ENCODE measurements at places on chromosomes 1 and 21.

GRCh38 chr21:19566975-19567374 is 1163.4 kb upstream of the TMPRSS15 start:
- DNase-seq = no peak

DNA sequence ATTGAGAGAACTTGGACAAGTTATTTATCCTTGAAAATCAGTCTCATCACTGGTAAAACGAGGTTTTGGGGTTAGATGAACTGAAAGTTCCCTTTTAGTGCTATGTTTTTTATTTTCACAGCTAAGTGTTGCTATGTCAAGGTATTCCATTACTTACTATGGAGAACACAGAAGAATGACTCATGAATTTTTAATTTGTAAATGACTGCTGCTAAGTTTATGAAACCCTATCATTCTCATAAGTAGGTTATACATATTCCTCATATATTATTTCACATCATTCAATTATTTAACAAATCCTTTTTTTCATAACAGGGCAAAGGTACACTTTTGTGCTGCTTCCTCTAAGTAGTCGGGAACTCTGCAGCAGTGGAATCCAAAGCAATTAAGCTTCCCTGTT is 52.2 kb upstream of the ATP1A1 start:
- DNase-seq = no peak

DNA sequence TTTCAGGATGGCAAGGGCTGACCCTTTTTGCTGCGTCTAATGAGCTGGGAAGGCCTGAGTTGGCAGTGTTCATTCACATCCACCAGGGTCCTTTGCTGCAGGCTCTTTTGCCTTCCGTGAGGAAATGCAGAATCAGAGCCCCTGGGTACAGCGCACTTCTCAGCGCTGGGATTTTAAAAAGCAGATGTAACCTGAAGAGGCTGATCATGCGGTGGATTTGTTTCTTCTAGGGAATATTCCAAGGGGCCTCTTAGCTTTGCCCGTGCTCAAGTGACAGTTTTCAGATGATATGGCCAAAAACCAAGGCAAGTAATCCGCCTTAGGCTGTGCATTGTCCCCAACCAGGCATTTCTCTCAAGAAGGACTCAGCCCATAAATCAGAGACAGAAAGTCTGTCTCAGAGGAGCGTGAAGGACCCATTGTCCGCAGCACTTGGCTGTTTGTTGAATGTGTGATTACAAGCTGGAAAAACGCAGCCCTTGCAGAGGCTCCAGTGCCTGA is 237.6 kb downstream of the PTPRC start:
- DNase-seq = no peak

DNA sequence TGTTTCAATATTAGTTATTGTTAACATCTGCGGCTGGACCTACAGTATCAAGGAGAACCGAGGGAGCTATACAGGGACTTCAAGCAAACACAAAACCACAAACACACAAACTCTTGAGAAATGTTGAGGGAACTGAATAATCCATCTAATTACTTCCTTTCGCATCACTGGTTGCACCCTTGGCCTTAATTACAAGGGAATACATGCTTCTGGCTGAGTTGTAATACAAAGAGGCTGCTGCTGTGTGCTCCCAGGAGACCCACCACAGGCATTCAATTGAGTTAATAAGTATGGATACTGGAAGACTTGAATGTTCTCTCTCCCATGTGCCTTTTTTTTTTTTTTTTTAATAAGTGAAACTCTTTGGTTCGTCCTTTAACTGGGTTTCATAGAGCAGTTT is 16.8 kb upstream of the SMYD2 start:
- no peak for DNase-seq

GRCh38 chr1:152982076-152982475 is 1.8 kb upstream of the SPRR1A start:
- no peak for DNase-seq

- DNase-seq = no peak
Measured at GRCh38 chr1:200184196-200184595, 156.7 kb downstream of the NR5A2 start.

DNA sequence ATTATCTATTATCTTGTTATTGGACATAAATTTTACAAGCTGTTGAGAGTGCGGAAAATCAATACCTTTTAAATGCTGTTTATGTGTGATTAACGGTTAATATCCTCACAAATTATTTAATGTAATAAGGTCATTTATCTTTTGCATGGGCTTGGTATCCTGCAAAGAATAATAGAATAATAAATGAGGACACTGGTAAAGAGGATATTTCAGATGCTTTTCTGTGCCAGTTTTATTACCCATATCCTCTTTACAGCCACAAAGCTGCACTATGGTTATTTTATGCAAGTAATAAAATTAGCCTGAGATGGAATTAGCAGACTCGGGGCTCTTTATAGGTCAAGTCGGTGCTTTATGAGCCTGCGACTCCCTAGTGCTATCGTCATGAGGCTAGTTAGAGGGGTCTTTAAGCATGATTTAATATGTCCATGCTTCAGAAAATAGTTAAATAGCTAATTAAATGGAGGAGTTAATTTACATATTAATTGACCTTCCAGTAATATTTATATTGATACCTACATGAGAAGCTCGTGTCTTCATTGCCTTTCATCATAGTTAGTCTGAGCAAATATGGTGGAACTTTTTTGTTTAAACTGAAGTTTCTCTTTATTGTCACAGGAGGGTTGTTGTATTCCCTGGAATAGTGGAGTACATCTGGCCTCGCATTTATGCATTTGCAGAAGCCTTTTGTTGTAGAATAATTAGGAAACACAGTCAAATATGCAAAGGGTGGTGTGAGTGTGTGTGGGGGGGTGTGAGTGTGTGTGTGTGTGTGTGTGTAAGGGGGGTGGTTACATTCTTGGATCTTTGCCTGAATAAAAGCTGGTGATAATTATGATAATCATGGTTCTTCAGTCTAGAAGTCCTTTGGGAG is 120.3 kb downstream of the ATG4C start:
- no peak for DNase-seq

GRCh38 chr1:205075642-205076155 is 8.6 kb downstream of the TMEM81 start:
- no peak for DNase-seq

DNA sequence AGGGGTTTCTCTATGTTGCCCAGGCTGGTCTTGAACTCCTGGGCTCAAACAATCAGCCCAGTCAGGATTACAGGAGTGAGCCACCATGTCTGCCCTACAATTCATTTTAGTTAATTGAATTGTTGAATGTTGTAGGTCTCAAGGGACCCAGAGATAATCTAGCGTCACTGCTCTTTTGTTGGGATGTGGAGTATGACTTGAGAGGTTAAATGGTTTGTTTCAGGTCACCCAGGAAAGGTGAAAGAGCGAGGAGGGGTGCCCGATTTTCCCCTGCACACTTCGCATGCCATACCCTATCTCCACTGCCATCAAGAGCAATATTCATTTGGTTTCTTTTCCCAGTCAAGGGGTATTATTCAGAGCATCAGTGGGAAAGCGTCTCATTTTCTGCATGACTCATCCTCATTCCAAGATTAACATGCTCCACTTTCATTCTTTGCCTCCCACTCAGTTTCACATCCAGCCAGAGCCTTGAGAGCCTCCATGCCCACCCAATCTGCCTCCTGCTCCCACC is 13.1 kb upstream of the SLC30A1 start:
- DNase-seq = no peak

DNA sequence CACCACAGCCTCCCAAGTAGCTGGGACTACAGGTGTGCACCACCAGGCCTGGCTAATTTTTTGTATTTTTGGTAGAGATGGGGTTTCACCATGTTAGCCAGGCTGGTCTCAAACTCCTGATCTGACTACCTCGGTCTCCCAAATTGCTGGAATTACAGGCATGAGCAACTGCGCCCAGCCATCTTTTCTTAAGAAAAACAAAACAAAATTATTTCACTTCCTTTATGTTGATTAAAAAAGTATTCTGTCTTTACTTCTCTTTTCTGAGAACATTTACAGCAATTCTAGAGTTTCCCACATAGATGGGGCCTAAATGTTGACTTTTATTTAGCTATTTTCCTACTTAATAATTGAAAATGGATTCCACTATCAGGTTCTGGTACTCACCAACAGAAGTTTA is 17.3 kb upstream of the TMEM183A start:
- DNase-seq = no peak

GRCh38 chr1:212214325-212214724 is 70.9 kb upstream of the PPP2R5A start:
- DNase-seq = no peak

- DNase-seq = peak; percentile 57
Measured at GRCh38 chr1:101112051-101112780, 86.6 kb upstream of the DPH5 start.
